Sigmoid colon (tissue), 7 donors: ENCODE measurements at places on chromosomes 1 and 21. TPM values are rescaled to one million over a fixed set of nuclear protein-coding genes. Genes with fewer than 3 reads are reported as not detected.
A peak's percentile ranks its signal among the peaks of the same experiment; 100 is the strongest.

DNA sequence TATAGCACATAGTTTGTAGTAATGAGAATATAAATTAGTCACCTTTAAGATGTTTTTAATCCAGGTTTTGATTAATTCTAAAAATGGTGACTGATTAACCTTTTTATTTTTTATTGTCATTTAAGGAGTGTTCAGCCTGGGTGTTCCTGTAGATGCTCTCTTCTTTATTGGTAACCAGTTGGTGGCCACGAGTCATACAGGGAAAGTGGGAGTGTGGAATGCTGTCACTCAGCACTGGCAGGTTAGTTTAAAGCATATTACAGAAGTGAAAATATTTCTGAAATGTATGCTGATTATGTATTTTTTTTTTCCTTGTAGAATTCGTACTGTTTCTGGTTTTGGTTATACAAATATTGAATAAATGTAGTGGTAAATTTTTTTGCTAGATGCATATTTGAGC lies 28.1 kb downstream of the KCTD3 start:
- no peaks in the 10 kb centered on the region for H3K36me3 ChIP-seq
- H3K4me1 ChIP-seq = peaks cover 59% of the 10 kb centered on the region
- DNase-seq = no peak
- H3K27me3 ChIP-seq = no peaks in the 10 kb centered on the region
- no peak overlapping the region for H3K4me3 ChIP-seq

GRCh38 chr1:231557411-231557810 lies 28.9 kb downstream of the TSNAX start:
- DNase-seq = no peak
- no peak overlapping the region for H3K27ac ChIP-seq
- no peaks in the 10 kb centered on the region for H3K27me3 ChIP-seq
- H3K4me3 ChIP-seq = no peak overlapping the region
- H3K36me3 ChIP-seq = peaks cover 3% of the 10 kb centered on the region

DNA sequence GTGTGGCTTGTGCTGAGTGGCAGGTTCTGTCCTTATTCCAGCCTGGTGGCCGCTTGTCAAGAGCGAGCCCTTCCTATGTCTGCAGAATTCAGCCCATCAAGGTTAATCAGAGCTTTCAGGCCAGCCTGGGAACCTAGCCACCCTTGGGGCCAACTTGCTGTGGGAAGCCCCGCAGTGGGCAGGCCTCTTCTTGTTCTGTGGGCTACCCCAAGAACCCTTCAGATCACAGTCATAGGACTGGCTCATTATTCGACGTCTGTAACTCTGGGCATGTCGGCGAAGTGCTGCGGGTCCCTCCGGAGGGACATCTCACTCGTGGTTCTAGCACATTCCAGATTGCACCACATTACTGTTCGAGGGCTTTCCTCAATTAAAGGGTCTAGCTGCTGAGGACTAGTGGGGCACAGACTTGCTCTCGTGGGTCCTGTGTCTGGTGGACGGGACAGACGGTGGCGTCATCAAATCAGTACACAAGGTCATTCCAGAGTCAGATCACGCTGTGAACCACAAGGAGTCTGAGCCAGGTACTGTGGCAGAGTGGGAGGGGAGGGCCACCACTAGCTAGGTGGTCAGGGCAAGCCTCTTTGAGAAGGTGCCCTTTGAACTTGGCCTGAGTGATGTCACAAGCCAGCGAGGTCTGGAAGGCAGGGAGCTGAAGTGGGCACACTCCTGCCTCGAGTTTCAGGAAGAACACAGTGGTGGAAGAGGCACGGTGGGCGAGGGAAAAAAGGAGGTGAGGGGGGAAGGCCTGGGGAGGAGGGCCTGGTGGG lies 20.3 kb upstream of the TNFRSF1B start:
- no peaks in the 10 kb centered on the region for H3K36me3 ChIP-seq
- H3K4me3 ChIP-seq = no peak overlapping the region
- H3K27ac ChIP-seq = no peak overlapping the region
- no peak for DNase-seq
- peaks cover 14% of the 10 kb centered on the region for H3K4me1 ChIP-seq
- no peaks in the 10 kb centered on the region for H3K27me3 ChIP-seq

DNA sequence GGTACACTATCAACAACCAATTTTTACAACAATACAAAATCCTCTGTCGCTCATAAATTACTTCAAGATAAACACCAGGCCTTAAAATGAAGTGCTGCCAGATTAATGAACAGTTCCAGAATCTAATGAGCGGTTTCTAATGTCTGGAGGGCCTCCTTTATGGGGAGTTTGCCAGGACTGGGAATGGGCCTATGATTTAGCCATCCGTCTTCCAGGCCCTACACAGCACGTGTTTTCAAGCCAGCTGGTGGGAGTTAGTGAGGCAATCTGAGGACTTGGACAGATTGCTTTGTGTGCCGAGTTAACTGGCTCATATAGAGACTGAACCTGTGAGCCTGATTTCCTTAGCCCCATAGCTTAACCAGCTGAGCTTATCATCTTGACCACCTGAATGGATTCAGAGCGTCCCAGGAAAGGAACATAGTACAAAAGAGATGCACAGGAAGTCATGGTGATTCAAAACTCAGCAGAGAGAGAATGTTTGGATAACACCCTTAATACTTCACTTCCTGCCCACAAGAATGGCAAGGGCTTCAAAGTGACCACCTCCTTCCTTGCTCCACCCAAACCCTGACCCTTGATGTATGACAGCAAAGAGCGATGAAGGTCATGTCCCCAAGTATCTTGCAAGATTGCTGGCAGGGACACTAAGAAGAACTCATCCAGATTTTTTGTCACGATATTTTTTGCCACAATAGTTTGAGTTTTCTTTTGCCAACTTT lies 143.5 kb downstream of the SLC30A10 start:
- H3K27ac ChIP-seq = peak overlapping the region; percentile 8
- H3K4me1 ChIP-seq = peaks cover 7% of the 10 kb centered on the region
- no peaks in the 10 kb centered on the region for H3K36me3 ChIP-seq
- no peaks in the 10 kb centered on the region for H3K27me3 ChIP-seq
- no peak overlapping the region for H3K4me3 ChIP-seq

GRCh38 chr21:43195121-43196021 lies 26.6 kb downstream of the CRYAA start:
- no peaks in the 10 kb centered on the region for H3K27me3 ChIP-seq
- no peaks in the 10 kb centered on the region for H3K4me1 ChIP-seq

DNA sequence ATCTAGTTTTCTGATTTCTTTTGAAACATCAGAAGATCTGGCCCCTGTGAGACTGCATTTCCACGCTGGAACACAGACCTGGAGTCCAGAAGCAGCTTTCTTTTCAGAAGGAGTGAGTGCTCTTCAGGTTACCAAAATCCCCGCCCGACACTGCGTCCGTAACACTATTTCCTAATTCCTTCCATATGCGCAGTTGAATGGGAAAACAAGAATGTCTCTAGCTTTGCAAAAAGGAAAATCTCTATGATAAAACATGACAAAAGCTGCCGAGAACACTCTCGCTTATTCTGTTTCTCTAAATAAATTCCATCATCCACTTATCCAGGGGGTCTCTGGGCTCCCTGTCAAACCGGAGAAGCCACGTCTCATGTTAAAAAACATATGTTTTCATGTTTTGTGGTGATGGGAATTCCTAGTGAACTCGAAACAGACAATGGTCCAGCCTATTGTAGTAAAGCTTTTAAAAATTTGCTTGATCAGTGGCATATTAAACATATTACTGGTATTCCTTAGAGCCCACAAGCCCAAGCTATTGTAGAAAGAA lies 67.7 kb downstream of the PLD5 start:
- H3K27ac ChIP-seq = no peak overlapping the region
- H3K27me3 ChIP-seq = no peaks in the 10 kb centered on the region
- DNase-seq = no peak
- no peaks in the 10 kb centered on the region for H3K36me3 ChIP-seq

- H3K27me3 ChIP-seq = no peaks in the 10 kb centered on the region
- no peaks in the 10 kb centered on the region for H3K36me3 ChIP-seq
- DNase-seq = no peak
- H3K27ac ChIP-seq = no peak overlapping the region
- no peak overlapping the region for H3K4me3 ChIP-seq
These were observed 390.9 kb upstream of the ADGRL2 start for GRCh38 chr1:81409780-81410274.

DNA sequence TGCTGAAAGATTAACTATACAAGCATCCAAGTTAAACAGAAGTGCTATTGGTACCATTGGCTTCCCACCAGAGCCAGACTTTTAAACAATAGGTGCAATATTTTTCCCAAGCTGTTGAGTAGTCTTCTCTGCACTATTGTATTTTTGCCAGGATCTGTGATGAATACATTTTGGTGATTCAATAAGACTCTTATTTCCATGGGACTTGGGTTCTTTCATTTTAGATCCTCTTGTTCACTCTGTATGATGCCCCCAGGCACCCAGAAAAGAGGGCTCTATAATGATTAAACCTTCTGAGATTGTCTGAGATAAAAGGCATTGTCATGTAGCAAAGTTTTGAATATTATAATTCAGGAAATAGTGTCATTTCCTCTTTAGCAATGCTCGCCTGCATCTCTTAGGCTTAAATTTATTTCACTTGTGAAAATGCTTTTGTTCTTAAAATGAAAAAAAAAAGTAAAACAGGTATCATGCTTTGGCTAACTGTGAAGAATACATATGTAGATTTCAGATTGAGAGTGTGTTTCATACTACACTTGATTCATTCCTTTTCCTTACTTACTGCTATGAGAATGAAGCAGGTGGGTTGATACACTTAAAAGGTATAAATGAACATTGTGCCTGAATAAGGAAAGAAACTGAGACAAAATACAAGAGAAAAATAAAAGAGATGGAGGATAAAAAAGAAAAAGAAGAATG lies 275.0 kb downstream of the HMCN1 start:
- DNase-seq = no peak
- H3K36me3 ChIP-seq = no peaks in the 10 kb centered on the region
- no peak overlapping the region for H3K27ac ChIP-seq
- H3K4me3 ChIP-seq = no peak overlapping the region

DNA sequence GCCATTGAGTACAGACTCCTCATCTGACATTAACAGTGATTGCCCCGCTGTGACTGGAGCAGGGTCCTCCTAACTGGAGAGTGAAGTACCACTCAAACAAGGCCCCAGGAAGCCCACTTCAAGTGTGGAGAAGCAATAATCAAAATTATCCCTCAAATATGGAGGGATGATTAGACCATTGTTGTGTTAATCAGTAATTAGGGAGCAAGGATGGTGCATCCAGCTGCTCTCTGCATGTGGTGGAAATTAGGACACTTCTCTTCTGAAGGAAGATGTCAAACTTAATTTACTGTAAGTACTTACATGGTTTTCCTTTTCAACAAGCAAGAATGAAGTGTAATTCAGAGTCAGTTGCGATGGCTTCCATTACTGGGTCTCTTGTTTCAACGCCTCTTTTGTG lies 3.4 kb upstream of the ZP4 start:
- no peak overlapping the region for H3K27ac ChIP-seq
- H3K36me3 ChIP-seq = no peaks in the 10 kb centered on the region
- H3K4me3 ChIP-seq = no peak overlapping the region
- DNase-seq = no peak

DNA sequence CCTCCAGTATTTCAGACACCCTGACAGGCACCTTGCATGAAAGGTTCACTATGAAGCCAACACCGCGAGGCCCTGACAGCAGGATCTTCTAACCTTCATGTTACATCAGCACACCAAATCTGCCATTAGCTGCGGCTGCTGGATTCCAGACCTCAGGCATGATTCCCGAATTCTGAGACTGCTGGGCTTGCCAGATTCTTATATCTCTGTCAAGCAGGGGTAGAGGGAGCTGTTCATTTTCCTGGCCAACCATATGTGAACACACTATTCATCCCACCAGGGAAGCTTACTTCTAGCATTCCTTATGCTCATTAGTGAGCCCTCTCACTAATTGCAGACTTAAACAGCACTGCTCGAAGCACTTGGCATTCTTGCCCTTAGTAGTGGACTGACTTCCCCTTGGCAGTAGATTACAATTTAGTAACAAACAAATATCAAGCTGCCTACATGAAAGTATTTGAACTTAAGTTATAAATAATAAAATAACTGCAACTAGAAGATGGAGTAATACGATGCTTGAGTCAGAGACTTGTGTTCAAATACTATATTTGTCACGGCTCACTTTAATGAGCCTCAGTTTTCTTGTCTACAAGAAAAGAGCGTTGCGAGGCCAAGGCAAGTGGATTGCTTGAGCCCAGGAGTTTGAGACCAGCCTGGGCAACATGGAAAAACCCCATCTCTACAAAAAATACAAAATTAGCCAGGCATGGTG lies 43.3 kb downstream of the NID1 start:
- peak; percentile 89 for DNase-seq
- H3K27ac ChIP-seq = peak overlapping the region; percentile 83
- H3K36me3 ChIP-seq = peaks cover 58% of the 10 kb centered on the region
- H3K27me3 ChIP-seq = no peaks in the 10 kb centered on the region

DNA sequence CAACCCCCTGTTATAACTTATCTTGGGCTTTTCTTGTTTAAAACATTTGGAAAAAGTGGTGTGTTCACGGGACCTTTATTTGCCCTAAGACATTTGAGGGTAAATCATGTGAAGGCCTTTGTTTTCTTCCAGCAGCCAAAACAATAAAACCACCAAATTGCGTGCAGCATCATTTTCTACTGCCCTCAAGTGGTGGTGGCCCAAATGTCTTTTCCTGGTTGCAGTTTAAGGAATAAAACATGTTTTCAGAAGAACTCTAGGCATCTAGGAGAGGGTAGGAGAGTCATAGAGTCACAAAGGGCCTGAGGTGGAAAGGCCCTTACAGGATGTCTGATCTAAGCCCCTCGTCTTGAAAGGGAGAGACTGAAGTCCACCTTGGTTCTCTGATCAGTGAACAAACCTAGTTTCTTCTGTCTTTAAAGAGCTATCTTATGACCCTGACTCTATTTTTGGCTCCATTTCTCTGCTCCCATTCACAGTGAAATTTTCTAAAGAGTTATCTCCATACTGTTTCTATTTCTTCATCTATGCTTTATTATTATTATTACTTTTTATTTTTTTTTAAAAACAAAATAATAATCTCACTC lies 16.0 kb upstream of the EPS15 start:
- H3K27me3 ChIP-seq = no peaks in the 10 kb centered on the region
- no peaks in the 10 kb centered on the region for H3K36me3 ChIP-seq
- DNase-seq = peak; percentile 65
- peaks cover 3% of the 10 kb centered on the region for H3K4me1 ChIP-seq

DNA sequence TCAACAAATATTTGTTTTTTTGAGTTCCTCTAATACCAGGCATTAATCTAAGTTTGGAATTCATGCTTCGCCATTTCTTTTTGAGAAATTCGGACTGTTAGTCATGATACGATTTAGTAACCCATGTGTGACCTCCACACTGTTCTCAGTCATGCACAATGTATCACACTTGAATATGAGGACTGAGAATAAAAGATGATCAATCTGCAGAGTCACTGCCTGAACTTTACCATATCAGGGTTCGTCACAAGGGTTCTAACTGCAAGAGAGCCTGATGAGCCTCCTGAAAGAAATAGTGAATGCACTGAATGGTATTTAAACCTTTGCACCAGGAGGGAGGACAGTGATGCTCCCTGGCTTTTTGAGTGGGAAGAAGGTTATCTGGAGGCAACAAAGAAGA lies 10.9 kb upstream of the FASLG start:
- no peak overlapping the region for H3K4me3 ChIP-seq
- H3K27ac ChIP-seq = no peak overlapping the region
- no peak for DNase-seq

- H3K36me3 ChIP-seq = no peaks in the 10 kb centered on the region
- peak overlapping the region; percentile 37 for H3K4me3 ChIP-seq
- H3K27ac ChIP-seq = peak overlapping the region; percentile 100
These were observed 5.9 kb downstream of the MAP7D1 start for GRCh38 chr1:36161641-36162531.

The AGO3 gene
- polyA plus RNA-seq = 0.60 TPM

The MTMR11 gene
- 69.9 TPM for polyA plus RNA-seq

The WDR64 gene
- not detected for polyA plus RNA-seq

The RBM11 gene
- 0.60 TPM for polyA plus RNA-seq

The PLA2G2C gene
- not detected for polyA plus RNA-seq

The OR14K1 gene
- not detected for polyA plus RNA-seq

The TRIM67 gene
- polyA plus RNA-seq = under 0.01 TPM
